ENCODE measurements at places on chromosomes 5 and 9.

- H3K36me3 ChIP-seq: no peaks in the 10 kb centered on the region
- no peaks in the 10 kb centered on the region for H3K27me3 ChIP-seq
- no peak overlapping the region for H3K27ac ChIP-seq
- DNase-seq: no peak
- H3K4me1 ChIP-seq: no peaks in the 10 kb centered on the region
Observed at GRCh38 chr5:136209346-136209910, 16.5 kb upstream of the SMIM32 start.

DNA sequence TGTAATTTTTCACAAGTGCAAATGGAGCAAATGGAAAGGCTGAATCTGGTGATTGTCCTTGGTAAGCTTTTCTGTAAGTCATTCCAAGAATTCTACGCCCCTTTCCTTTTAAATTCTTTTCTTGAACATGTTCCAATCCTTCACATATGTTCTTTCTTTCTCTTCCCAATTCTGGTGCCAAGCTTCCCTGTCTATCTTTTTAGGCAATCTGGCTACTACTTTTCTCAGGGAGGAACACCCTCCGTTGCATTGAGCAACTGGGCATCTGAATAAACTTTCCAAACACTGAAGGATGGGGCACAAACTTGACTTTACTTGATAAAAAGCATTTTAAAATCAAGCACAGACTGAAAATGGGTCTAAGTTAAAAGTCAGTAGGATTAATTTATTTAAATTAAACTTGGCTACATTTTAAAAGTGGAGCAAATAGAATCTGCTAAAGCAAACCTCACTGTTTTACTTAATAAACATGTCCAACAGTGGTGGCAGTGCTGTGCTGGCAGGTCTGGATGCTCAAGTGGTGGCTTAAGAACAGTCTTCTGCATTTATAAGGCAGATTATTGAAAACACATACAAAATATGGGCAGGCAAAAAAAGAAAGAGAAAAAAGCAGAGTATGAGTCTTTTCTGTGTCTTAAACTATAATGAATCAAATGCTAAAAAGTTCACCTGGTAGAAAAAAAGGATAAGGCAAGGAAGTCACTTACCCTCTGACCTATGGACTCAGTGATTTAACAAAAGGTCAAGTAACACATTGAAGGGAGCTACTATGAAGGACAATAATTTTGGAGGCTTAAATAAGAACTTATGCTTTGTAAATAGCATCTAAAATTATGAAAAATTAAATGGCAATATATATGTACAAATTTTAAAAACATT lies 5.4 kb downstream of the ELL2 start:
- DNase-seq: no peak
- H3K4me3 ChIP-seq: no peak overlapping the region
- no peaks in the 10 kb centered on the region for H3K27me3 ChIP-seq
- peaks cover 19% of the 10 kb centered on the region for H3K4me1 ChIP-seq

DNA sequence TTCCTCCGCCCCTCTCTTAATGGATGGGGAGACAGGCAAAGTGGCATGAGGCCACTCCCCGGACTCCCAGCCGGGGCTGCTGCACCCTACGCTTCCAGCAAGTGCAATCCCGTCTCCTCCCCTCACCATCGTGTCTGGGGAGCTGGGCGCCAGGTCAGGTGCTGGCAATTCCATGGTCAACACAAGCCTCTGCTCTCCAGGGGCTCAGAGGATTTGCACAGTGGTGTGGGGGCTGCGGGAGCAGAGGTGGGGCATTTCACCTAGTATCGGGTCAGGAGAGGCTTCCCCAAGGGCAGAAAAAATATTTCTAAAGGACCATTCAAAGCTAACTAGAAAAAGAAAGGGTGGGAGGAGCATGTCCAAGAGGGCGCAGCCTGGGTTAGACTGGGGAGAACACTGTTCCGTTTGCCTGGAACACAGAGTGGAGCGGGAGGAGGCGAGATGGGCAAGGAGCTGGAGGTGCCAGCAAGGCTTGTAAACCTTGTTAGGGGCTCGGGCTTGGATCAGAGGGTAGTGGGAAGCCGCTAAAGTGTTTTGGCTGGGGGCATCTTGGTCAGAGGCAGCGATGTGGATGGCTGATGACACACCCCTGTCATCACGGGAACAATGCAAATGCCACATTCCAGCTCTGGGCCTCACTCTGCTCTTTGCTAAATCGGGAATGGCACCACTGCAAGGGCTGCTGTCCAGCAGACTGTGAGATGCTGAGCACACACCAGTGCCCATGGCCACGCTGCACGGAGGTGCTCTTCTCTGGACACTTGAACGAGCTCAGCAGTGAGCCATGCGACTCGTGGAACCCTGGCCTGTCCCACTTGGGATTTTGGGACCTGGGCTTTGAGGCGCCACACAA lies 191.7 kb downstream of the CDK5RAP2 start:
- no peak overlapping the region for H3K4me3 ChIP-seq
- no peak overlapping the region for H3K27ac ChIP-seq
- peak; percentile 71 for DNase-seq

- no peak overlapping the region for H3K27ac ChIP-seq
- peaks cover 20% of the 10 kb centered on the region for H3K4me1 ChIP-seq
- no peak for DNase-seq
- H3K27me3 ChIP-seq: no peaks in the 10 kb centered on the region
Observed at GRCh38 chr9:136550439-136551289, 4.8 kb upstream of the NOTCH1 start.

- peaks cover 13% of the 10 kb centered on the region for H3K4me1 ChIP-seq
- H3K36me3 ChIP-seq: no peaks in the 10 kb centered on the region
- peak; percentile 77 for DNase-seq
- H3K4me3 ChIP-seq: no peak overlapping the region
- H3K27me3 ChIP-seq: no peaks in the 10 kb centered on the region
Observed at GRCh38 chr5:173016598-173017046, 33.1 kb downstream of the ATP6V0E1 start.
